ENCODE measurements at places on chromosomes 6 and 20.

GRCh38 chr6:41757271-41757670 lies 10.1 kb upstream of the PGC start:
- DNase-seq, result no peak

- DNase-seq, result no peak
Measured at GRCh38 chr6:152394303-152394702, 242.9 kb downstream of the SYNE1 start.

DNA sequence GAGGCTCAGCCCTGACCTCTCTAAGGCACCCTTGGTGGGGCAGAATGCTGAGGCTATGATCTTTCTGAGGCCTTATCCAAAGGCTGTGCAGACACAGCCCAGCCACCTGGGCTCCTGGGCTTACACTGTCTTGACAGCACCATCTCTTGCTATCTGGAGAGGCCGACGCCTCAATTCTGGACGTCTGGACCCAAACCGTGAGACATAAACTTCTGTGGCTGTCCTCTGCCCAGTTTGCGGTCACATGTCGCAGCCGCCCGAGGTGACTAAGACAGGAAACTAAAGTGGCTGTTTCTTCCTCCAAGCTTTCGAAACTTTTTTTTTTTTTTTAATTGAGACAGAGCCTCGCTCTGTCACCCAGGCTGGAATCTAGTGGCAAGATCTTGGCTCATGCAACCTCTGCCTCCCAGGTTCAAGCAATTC lies 49.3 kb downstream of the PRR18 start:
- DNase-seq, result no peak

DNA sequence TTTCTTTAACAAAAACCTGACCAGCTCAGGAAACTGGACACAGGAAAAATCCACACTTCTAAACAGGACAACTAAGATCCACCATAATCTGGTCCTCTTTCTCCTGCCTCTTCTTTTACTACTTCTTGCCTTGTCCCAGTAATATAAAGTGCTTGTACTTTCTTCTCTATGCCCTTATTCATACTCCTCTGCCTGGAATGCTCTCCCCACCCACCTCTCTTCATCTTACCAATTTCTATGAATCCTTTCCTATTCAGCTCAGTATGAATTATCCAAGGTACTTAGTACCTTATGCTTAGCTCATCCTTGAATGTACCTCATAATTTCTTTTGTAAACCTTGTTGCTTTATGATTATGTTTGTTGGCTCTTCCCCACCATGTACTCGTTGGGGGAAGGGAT lies 159.4 kb downstream of the CDK19 start:
- no peak for DNase-seq

- no peak for DNase-seq
Measured at GRCh38 chr6:28137505-28137981, 4.1 kb upstream of the ZKSCAN8 start.

DNA sequence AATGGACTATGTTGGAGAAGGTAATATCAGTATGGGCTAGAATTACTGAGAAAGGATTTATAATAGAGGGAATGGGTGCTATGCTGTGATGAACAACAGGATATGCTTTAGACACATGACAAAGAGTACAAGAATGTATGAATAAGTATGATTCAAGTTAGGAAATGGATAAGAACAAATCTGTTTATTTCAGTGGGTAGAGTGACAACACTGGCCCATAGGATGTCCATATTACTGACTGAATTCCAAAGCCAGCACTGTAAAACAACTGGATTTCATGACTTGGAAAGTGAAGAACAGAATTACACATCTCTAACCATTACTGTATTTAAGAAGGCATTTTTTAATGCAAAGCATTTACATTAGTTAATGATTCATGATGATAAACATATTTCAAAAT lies 35.9 kb downstream of the EPM2A start:
- DNase-seq, result no peak

GRCh38 chr6:154039231-154039842 lies at the start of gene OPRM1:
TSS of gene OPRM1 (plus strand) at chr6:154039240. CDS start at chr6:154039545, 305 bp downstream.
- no peak for DNase-seq

DNA sequence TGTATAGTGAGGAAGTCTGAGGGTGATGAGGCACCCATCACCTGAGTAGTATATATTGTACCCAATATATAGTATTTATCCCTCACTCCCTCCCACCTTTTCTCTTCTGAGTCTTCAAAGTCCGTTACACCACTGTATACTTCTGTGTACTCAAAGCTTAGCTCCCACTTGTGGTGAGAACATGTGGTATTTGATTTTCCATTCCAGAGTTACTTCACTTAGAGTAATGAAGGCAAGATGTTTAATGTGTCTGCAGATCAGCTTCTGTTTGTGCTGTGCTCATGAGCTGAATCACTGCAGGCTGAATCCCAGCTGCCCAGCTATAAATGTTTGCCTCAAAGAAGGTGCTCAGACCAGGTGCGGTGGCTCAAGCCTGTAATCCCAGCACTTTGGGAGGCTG lies 139.3 kb upstream of the FOXA2 start:
- DNase-seq, result no peak

GRCh38 chr6:41080621-41081020 lies 7.8 kb downstream of the NFYA start:
- DNase-seq, result no peak

DNA sequence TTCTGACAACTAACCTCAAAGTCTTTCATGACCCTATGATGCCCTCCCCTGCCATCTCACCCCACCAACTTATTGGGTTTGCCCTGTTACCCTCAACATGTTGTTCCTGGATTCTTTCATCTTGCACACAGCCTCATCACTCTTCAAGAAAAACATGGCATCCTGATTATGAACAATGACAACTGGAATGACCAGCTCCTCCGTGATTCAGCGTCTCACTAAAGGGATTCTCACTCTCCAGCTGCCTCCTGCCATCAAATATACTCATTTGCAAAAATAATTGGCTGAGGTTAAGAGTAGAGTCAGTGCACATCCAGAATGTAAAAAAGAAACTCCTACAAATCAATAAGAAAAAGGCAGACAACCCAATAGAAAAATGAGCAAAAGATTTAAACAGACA lies 59.7 kb upstream of the MDGA1 start:
- DNase-seq, result no peak

DNA sequence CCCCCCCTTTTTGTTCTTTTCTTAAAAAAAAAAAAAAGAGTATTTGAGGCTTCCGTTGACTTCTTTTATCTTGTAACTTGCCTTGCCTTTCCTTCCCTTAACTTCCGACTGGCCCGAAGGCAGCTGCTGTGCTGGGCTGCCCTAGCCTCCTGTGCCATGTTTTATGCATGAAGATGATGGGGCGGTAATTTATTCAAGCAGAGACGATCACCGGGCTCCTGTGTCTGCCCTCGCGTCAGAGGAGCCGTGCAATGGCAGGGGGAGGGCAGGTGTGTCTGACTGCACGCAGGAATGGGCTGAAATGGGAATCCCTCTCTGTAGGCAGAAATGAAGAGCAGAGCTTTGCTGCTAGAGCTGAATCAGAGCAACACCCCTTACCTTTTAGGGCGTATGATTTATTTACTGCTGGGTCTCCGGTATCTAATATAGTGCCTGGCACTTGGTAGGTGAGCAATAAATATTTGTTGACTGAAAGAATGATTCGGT lies 106.3 kb upstream of the RIPOR2 start:
- DNase-seq, result no peak

DNA sequence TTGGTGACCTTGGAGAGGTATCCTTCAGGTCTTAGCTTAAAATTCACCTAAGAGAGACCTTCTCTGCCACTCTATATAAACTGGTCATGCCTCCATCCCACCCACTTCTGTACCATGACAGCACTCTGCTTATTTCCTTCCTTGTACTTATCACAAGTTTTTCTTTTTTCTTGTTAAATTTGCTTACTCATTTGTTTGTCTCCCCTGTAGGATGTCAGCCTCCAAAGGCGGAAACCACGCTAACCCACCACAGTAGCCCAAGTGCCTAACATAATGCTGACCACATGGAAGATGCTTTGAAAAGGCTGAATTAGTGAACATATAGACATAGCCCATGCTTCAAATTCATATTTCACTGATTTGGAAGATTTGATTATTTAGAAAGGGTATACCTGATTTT lies 5.4 kb downstream of the BMP6 start:
- no peak for DNase-seq
